ENCODE measurements at places on chromosomes 3 and 15.

DNA sequence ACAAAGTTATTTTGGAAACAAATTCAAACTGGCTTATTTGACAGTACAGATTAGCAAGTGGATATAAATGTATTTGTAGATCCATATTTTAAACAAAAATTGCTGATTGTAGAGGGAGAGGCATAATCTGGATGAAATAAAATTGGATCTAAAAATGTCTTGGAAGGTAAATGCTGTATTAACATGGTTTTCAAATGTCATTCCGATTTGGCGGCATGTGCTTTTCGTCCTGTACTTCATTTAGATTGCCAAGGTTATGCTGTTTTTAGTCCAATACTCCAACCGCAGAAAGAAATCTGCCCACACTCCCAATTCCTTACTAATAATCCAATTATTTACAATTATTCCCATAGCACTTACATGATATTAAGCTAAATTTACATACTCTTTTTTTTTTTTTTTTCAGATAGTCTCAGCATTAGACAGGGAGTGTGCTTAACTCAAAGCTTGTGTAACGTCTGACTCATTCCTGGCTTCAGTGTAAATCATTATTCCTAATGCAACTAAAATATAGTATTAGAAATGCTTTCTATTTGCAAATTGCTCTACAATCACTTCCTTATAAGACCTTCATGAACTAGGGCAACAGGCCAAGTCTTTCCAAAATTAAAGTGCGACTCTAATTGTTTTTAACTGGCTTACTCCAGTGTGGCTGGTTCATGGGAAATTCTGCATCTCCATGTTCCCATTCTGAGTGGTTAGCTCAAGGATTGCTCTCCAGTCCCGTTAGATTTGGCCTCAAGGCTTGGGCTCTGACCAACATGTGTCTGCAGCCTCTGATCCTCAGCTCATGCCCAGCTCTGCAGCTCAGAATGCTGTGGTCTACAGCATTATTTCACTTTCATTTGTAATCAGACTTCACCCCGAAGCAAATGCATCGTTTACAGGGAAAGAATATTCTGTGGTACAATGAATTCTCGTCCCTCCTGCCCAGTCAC is 103.9 kb downstream of the FBN1 start:
- no peak for DNase-seq

DNA sequence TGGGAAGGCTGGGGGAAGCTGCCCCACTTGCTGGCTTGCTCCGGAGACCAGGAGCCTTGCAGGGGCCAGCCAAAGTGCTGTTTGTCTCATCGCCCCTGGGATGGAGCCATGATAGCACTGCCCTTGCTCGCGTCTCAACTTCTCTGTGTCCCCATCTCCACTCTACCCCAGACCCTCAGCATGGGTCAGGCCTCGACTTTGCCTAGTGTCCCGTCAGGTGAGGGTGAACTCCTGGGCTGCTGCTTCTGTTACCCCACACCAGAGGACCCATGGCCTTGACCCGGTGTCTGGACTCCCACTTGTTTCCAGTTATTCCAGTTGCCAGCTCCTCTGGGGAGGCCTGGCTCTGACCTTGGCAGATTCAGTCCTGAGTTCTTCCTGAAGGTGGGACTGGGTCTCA is 36.5 kb upstream of the DUSP7 start:
- DNase-seq, result no peak

DNA sequence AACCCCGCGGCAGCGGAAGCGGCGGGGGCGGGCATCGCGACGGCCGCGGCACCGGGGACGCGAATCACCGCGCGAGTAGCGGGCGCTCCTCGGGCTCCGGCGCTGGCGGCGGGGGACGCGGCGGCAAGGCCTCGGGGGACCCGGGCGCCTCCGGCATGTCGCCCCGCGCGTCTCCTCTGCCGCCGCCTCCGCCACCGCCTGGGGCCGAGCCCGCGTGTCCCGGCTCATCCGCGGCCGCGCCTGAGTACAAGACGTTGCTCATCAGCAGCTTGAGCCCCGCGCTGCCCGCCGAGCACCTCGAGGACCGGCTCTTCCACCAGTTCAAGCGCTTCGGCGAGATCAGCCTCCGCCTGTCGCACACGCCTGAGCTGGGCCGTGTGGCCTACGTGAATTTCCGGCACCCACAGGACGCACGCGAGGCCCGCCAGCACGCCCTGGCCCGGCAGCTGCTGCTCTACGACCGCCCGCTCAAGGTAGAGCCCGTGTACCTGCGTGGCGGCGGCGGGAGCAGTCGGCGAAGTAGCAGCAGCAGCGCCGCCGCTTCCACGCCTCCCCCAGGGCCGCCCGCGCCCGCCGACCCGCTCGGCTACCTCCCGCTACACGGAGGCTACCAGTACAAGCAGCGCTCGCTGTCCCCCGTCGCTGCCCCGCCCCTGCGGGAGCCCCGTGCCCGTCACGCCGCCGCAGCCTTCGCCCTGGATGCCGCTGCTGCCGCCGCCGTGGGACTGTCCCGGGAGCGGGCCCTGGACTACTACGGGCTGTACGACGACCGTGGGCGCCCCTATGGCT is 675 bp downstream of the RBM15B start:
- peak; percentile 31 for DNase-seq

- no peak for DNase-seq
These were observed 67.5 kb upstream of the MME start for GRCh38 chr3:155012584-155012983.

GRCh38 chr3:172279191-172279640 is 169.0 kb downstream of the GHSR start:
- DNase-seq, result no peak

- DNase-seq, result no peak
These were observed 124.3 kb upstream of the SPRED1 start for GRCh38 chr15:38128341-38128781.

GRCh38 chr3:115670911-115671310 is 47.6 kb downstream of the GAP43 start:
- DNase-seq, result no peak

DNA sequence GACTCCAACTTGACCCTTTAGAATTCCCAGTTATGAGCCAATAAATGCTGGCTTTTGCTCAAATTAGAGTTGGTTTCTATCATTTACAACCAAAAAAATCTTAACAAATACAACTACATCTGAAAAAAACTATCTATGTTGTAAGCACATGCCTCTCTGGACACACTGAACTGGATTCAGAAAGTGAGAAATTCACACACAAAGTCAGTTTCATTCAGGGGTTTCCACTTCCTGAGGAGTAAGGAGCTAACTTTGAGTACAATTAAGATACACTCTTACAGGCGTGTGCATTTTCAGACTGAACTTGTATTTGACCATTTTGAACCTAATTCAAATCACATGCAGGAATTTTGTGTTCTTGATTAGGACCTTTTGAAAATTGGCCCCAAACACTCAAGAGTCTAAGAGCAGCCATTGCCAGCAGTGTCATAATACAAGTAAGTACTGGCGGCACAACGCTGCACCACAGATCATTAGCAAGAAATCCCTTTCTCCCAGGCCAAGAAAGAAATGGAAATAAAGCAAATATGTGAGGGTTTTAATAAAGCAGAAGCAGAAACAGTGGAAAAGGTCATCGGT is 31.2 kb downstream of the LINS1 start:
- DNase-seq, result no peak

DNA sequence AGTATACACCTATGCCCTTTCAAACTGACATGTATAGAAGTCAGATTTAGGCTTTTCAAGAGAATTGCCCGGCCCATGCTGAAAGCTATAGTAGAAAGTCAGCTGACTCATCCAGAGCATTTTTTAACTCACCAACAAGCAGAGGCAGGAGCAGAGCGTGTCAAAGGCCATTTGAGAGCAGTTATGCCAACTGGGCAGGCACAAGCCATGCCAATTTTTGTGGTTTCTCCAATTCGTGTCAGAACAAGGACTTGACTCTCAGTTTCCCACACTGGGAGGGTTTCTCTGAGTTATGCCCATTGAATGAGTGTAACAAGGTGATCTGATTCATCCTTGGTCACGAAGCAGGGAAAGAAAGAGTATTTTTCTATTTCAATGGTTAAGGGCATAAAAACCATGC is 403.3 kb upstream of the THBS1 start:
- DNase-seq, result no peak

GRCh38 chr3:192033246-192033645 is 572.3 kb downstream of the PYDC2 start:
- no peak for DNase-seq

DNA sequence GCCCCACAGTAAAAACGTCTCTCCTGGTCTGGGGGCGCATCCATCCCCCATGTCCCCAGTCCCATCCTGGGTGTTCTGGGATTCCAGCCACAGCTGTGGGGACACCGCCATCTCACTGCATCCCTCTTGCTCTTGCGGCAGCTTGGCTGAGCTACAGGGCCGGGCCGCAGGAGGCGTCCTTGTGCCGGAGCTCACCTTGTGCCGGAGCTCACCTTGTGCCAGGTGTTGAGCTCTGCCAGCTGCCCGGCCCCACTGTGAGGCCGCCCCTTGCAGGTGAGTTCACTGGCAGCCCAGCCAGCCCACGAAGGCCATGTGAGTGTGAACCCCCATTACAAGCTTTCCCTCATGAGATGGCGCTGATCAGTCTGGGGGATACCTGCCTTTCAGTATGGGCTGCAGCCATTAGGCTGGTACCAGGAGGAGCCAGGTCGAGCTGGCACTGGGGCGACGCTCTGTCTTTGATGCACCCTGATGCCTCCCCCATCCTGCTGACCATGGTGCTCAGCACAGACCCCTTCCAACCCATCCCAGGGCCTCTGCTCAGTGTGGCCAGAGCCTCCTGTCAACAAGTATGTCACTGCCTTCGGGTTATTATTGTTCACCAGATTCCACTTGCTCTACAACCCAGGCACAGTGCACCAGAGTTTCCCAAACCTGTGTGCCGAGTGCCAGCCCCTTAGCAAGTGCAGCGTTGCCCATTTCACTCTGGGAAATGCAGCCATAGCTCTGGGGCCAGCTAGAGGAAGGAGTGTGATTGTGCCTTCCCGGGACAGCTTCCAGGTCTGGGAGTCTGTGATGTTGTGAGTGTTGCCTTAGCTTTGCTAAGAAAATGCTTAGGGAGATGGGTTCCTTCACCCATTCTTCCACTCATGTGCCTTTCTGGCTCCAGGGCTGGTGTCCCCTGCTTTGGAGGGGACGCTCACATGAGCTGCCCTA is 105.7 kb downstream of the APBA2 start:
- DNase-seq, result no peak

- DNase-seq, result no peak
These were observed 33.7 kb downstream of the IDH3A start for GRCh38 chr15:78182821-78183220.

DNA sequence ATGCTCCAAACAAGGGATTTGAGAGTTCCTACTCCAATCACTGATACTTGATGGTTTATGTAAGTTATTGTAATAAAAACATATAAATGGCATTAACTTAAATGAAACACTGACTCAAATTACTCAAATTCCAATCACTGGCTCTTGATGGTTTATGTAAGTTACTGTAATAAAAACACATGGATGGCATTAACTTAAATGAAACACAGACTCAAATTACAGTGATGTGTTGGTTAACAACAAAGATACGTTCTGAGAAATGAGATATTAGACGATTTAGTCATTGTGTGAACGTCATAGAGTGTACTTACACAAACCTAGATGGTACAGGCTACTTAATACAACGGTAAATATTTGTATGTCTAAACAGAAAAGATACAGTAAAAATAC is 6.6 kb downstream of the MOBP start:
- DNase-seq, result no peak

GRCh38 chr15:90402223-90402622 is 14.2 kb downstream of the IQGAP1 start:
- DNase-seq, result no peak

- no peak for DNase-seq
These were observed 207.9 kb upstream of the RGMA start for GRCh38 chr15:93296759-93297500.

DNA sequence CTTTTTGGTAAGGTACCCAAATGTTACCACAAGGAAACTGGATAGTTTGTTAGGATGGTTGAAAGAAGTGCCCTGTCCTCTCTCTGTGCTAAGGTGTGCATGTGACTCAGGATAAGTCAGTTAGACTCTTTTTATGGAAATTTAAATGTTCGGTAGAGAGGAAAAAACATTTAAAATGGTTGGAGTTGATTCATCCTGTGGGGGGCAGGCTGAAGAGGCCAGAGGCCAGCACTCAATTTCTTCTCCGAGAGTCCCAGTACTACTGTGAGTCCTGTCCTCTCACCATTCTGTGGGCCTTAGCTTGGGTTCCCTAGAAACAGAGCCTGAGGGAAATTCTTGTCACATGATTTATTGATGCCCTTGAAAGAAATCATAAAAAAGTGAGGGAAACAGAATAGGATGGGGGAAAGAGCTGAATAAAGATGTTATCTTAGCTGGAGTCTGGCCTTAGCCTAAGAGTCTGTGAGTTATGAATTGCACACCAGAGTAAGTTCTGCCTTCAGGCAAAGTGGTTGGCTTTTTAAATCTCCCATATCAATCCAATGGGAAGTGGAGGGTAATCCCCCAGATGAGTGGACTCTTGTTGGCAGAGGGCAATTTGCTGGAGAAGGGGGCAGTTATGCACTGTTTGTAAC is 106.5 kb upstream of the GALNT15 start:
- DNase-seq, result no peak

- DNase-seq, result no peak
These were observed 8.1 kb downstream of the SLC33A1 start for GRCh38 chr3:155846119-155846518.

- DNase-seq, result no peak
These were observed 35.0 kb downstream of the BTLA start for GRCh38 chr3:112464264-112464663.

DNA sequence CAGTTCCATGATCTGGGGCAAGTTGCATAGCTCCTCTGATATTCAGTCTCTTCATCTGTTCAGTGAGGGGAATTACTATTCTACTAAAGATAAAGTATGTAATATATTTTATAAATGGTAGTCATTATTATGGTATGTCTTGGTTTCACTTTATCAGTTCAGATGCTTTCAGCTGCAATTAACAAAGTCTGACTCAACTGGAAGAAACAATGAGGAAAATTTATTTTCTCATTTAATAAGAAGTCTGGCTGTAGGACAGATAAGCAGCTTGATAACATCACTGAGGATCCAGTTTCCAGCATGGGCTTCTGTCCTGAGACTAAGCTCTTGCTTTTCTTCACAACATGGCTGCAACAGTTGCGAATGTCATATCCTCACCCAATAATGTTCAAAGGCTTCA is 354.3 kb upstream of the TRIM42 start:
- DNase-seq, result no peak

DNA sequence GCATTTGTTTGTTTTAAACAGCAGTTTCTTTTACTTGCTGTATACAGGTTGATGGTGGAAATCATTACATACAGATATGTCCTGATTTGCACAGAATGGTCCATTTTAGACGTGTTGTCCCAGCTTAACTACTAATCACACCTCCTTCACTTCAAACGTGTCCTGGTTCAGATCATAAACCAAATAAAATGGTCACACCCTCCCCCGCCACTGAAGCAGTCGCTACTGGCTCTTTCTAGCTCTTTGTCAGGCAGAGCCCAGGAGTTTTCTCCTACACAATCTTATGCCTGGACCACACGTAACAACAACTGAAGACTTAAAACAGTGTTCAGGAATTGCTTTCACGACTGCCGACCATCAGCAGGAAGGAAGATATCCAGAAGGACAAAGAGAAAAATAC is 73.6 kb downstream of the MESD start:
- no peak for DNase-seq
